ENCODE measurements at places on chromosomes 3 and 15.
A peak's percentile ranks its signal among the peaks of the same experiment; 100 is the strongest.

GRCh38 chr3:140428380-140428779, 249.5 kb upstream of the TRIM42 start:
- no peak for DNase-seq

DNA sequence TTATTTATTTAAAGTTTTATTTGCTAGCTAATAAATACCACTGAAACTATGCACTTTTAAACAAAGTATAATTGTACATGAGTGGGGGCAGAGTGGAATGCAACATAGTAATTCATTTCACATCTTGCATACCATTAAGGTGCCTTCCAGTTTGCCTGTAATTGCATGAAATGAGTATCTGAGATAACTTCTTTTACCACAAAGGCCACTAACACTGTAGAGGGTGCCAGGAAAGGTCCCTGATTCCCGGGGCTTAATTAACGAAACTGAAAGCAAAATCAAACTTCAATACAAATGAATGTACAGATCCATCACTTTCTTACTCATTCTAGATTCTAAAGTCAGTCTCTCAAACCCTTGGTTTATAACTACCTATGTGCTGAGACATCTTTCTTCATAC, 2.1 kb downstream of the CD47 start:
- DNase-seq, result peak; percentile 93

DNA sequence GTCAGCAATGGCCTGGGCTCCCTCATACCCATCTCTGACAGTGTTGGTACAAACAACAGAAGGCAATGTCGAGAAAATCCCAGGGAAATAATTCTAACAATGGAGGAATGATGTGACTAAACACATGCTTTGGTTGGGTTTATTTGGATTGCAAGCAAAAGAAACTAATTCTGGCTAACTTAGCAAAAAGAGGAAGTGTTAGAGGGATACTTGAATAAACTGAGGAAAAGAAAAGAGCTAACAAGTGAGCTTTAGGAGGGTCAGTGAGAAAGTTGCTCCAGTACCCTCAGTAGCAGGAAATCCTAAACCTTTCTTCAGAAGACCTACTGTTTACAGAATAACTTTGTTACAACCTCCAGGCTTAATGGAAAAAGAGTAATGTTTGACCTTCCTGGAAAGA, 264.6 kb upstream of the WNT5A start:
- DNase-seq, result no peak

- no peak for DNase-seq
These were observed 34.1 kb upstream of the POLG start for GRCh38 chr15:89368566-89369223.

DNA sequence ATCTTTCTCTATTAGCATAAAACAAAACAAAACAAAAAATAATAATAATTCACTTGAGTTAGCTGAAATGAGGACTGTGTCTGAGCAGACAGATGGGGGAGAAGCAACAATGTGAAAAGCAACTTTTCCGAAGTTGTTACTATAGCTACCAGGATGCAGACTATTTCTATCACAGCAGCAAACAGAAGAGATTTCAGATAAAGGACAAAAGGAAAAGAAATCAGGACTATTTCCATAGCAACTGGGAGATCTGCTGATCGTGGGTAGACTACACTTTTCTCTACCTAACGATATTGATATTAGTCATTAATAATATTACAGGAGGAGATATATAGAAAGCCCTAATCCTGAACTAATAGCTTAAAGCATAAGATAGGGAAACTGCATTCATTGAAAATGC, 321.7 kb downstream of the GABRG3 start:
- DNase-seq, result no peak

DNA sequence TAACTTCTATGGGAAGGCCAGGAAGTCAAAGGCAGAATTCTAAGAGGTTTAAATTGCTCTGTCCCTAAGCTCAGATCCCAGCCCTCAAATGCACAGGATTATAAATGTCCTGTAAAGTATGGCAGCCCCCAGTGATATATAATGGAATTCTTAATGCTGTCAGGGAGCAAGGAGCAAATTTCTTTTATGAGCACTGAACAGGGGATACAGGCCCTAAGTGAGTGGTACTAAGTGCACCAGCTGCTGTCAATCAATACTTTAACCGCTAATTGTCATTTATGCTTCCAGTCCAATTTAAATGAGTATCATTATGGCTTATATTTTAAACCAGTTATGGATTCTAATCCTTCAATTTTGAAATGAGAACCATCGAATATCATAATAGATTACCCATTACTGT, 4.7 kb downstream of the SLC9A9 start:
- DNase-seq, result no peak

- DNase-seq, result no peak
These were observed 35.0 kb downstream of the RFX7 start for GRCh38 chr15:56208641-56209155.

DNA sequence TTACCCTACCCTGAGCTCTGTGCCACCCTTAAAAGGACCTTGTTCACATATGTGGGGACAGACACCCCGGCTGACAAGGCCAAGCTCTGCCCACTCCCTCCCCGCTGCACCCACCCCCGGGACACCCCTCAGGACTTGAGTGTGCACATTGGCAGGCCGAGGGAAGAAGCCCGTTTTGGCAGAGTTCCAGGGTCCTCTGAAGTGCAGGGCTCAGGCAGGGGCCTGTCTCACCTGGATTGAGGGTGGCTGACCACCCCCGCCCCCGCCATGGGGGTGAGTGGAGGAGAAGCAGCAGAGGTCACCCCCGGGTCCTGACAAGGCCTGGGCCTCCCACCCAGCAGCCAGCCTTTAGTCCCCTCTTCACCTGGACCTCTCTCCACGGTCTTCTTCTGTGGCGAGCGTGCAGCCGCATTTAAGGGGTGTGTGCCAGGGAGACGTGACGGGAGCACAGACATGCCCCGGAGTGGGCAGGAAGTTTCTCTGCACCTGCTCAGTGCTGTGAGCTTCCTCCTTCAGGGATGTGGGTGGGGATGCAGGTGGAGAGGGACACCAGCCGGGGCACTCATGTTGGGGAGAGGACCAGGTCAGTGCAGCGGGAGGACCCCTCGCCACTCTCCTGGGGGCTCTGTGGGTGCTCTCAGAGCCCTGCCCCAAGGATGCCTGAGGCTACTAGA, 50.7 kb downstream of the LINGO1 start:
- DNase-seq, result no peak

- DNase-seq, result no peak
These were observed 208.7 kb upstream of the CDIN1 start for GRCh38 chr15:36370731-36371112.

GRCh38 chr3:37532168-37532567, 329.5 kb upstream of the CTDSPL start:
- DNase-seq, result no peak

DNA sequence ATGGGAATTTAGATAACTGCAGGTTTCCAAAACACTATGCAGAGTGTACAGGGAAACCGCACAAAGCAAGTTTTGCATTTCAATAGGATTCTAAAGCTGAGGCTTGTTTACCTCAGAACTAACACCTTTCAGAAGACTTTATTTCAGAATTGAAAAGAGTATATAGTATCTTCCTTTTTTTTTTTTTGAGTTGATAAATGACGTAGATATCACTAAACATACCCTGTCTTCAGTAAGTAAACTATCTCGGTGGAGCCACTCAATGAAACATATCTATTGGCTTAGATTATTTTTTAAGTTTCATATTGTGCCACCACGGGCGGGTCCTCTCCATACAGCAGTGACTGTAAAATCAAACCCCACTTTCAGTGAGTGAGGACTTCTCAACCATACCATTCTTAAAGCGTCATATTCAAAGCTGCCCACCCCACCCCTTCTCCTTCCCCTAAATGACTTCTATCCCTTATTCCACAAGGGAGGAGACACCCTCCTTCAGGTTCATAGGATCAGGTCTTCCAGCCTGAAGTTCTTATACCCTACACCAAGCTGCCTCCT, 2.0 kb upstream of the TBL1XR1 start:
- peak; percentile 34 for DNase-seq
